Activated CD4-positive, alpha-beta T cell treated with anti-CD3 and anti-CD28 coated beads, Interleukin-2, Interleukin-4, amounts not matched to agents 100 ng/mL and 50 ng/mL, durations not matched to agents 16 hours and 8 hours (primary cell): ENCODE measurements at places on chromosomes 12 and 14.

- no peak for DNase-seq
Measured at GRCh38 chr14:71193663-71194062, 286.4 kb downstream of the PCNX1 start.

DNA sequence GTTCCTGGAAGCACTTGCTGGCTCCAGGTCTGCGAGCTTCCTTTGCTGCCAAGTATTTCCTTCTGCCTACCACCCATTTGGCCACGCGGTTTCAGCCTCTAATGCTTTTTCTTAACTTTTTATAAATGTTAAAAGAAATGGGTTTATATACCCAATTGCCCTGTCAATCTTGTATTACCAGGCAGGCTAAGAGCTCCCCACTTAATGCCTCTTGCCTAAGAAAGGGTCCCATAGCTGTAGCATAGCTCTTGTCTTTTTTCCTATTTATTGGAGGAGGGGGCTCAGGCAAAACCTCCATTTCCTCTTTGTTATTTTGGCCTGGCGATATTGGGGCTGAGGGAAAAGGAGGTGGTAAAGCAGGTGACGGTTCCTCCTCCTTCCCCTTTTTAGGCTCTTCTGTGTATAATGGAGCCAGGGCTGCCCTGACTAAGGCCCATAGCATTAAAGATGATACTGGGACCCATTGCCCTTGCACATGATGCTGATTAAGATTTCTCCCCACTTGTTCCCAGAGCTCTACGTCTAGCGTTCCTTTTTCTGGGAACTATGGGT is 21.6 kb upstream of the BLTP3B start:
- no peak for DNase-seq

- DNase-seq = no peak
Measured at GRCh38 chr12:116434155-116435011, 124.8 kb upstream of the MAP1LC3B2 start.

DNA sequence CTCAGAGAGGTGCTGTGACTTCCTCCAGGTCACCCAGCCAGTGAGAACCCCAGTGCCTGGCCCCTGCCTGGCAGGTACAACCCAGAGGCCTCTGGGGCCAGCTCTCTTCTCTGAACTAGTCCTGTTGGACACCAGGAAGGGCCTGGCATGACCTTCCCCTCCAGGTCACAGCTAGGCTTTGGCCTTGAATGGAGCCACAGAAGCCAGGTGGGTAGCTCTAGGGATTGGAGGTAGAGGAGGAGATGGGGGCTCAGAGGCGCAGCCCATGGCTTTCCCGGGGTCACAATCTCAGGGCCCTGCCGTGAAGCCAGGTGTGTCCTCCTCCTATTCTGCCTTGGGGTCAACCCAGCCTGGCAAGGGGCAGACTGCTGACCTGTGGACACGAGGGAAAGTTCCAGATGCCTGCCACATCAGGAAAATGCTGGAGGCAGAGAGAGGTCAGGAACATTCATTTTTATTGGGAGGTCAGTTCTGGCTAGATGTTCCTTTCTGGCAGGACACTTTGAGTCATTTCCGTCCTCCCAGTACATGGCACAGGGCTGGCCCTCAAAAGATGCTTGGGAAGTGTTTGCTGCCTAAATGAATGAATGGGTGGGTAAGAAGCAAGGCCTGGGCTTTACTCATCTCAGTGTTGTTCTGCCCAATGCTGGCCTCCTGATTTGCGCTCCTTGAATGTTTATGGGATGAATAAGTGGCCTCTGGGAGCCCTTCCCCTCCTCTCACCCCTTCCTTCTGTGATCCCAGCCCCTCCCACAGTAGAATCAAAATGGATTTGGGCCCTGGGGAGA is 25.4 kb downstream of the FAM222A start:
- DNase-seq = no peak

- DNase-seq = peak; percentile 95
Measured at GRCh38 chr14:61662437-61663311, 32.6 kb upstream of the HIF1A start.

GRCh38 chr14:61839507-61839906 is 77.3 kb downstream of the SNAPC1 start:
- no peak for DNase-seq

DNA sequence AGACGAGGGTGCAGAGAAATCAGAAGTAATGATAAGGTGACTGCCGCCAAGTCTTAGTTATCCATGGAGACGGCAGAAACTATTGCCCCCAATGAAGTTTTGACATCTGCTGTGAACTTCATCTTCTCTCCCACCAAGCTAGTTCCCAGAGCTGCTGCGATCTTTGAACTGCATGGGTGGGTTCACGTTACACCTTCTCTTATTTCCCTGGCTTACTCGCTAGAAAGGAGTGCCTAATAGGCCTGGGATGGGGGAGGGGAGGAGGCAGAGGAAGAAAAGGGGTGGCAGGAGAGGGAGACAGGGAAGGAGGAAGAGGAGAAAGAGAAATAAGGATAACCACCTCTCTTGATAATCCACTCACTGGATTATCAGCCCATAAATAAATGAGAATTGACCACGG is 157.1 kb downstream of the NTF3 start:
- no peak for DNase-seq

DNA sequence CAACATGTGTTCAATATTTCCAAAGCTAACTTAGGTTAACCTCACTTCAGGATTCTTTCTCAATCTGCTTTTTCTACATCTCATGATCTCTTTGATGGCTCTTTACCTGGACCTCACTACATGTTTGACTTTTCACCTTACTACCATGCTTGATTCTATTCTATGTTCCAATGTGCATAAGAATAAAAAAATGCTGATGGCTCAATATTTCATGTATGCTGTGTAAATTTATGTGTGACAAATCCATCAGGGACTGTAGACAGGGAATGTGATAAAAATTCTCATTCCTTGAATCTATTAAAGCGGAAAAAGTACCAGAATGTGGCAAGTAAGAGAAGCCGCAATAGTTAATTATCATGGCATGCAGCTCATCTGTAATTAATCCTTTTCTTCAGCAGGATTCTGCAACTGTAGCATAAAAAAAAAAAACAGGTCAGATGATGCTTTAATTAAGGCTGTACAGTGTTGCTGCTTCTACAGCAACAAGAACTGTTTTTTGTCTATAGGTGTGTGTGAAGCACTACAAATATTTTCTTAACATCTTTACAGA is 276.9 kb upstream of the PRKD1 start:
- no peak for DNase-seq

- peak; percentile 6 for DNase-seq
Measured at GRCh38 chr12:81835783-81836182, 76.6 kb upstream of the PPFIA2 start.

- no peak for DNase-seq
Measured at GRCh38 chr12:2605301-2605700, 189.5 kb upstream of the FKBP4 start.
